ENCODE measurements at places on chromosomes 2 and 18. TPM values are rescaled to one million over a fixed set of nuclear protein-coding genes. Genes with fewer than 3 reads are reported as not detected.

DNA sequence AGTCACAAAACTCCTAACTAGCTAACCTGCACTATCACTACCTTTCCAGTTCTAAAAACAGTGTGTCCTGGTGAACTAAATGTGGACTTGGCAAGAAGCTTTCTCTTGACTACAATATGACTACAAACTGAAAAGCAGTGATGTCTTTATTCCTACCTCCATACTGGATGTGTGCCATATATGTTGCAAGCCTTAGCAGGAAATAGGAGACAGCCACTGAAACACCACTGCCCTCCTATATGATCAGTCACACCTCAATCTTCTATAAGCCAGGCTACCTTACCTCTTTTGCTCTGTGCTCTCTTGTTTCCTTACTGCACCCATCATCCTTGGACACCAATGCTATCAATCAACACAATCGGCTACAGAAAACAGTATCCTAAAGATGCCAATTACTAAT is 34.1 kb downstream of the SS18 start:
- no peak for DNase-seq

GRCh38 chr2:136932700-136933099 is 167.4 kb downstream of the THSD7B start:
- no peak for DNase-seq

DNA sequence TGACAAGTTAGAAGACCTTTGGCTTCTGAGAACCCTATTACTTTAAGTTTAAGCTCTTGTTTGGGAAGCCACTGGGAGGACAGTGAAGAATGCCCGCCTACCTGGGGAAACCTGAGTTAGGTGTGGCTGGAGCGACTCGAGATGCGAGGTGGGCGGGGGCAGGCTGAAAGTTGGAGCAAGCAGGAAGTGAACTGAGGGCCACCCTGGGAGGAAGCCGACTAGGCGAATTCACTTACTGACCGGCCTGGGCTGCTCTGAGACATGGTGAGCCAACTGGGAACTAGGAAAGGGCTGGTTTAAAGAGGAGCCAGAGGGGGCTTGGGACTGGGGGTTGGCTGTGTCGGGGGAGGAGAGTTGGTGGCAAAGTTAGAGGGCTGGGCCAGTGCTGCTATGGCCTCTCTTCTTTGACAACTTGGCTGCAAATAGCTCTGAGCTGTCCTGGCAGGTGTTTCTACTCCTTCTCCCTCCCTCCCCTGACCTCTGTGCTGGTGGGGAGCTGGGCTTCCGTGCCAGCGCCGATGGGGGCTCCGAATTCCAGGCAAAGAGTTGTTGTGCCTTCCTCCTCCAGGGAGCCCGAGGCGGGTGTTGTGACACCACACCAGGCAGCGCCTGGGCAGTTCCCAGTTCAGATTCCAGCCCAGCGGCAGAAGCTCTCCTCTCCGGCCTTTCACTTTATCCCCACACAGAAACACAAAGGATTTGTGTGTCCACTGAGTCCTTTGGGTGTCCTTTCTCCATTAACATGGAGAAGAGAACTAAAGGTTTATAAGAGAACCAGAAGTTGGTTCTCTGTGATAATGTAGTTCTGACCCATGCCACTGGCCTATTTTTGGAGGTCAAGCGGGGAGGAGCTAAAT is at the start of gene VAMP8:
TSS of gene VAMP8 (plus strand) at position 201 of the 857 bp plus-strand sequence. CDS start at position 262, 61 bp downstream.
- no peak for DNase-seq

The LONRF2 gene
- 47.3 TPM for total RNA-seq

The FKBP7 gene
- total RNA-seq = 9.0 TPM

Measured in frontal cortex (tissue), 4 donors.